ENCODE measurements at places on chromosomes 1 and 21.

- no peak for DNase-seq
These were observed 7.0 kb upstream of the POU3F1 start for GRCh38 chr1:38053416-38054091.

GRCh38 chr1:170692866-170693575, 29.1 kb downstream of the PRRX1 start:
- DNase-seq = no peak

DNA sequence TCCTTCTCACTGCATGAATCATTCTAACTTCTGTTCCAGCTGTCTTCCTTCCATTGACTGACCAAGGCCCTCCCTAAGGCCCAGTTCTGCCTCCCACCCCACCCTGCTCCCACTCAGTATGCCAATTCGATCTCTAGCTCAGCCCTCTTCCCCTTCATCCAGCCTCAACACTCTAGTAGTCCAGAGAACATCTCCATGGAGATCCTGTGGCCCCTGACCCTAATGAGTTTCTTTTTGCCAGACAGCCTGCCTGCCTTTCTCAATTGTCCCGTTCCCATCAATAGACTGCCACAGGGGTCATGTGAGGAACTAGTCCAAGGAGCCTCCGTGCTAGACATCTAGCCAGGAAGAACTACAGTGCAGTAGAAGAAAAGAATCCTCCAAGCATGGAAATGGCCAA, 26.4 kb downstream of the RRAGC start:
- DNase-seq = no peak

- DNase-seq = no peak
These were observed 175.7 kb downstream of the PSMG1 start for GRCh38 chr21:39007532-39007931.

DNA sequence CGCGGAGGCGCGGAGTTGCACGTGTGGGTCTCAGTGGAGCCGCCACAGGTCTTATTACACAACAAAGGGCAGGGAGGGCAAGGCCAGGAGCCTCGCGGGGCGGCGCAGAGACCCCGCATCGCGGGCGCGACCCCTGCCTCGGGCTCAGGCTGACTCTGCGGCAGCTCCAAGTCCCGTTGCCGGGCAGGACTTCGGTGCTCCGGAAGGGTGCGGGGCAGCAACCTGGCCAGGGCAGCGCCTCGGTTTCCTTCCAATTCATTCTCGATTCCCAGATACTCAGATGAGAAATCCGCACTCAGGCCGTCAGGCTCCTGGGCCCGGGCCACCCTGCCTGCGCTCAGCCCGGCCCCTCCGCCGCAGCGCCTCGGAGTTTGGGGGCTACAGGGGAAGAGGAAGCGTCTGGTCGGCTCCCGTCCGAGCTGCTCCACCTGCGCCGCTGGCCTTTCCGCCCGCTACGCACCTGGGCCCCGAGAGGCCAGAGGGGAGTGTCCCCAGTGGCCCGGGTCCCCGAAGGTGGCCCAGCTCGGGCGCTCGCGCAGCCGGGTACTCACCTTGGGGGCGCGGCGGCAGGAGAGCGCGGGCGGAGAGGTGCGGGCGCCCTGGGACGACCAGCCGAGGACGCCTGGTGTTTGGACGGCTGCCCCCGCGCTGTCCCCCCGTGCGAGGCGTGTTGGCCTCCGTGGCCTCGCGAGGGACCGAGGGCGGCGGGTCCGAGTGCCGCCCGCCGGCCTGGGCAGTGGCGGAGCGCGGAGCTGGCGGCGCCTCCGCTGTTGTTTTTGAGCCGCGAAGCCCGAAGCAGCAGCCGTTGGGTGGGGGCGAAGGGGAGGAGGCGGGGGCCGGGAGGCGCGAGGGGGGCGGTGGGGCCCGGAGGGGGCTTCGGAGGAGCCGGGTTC, 1.1 kb upstream of the PRDM16 start:
- no peak for DNase-seq

- no peak for DNase-seq
These were observed 29.9 kb upstream of the POU3F1 start for GRCh38 chr1:38076455-38076854.

GRCh38 chr21:42317826-42318746, 2.9 kb upstream of the TFF3 start:
- no peak for DNase-seq

DNA sequence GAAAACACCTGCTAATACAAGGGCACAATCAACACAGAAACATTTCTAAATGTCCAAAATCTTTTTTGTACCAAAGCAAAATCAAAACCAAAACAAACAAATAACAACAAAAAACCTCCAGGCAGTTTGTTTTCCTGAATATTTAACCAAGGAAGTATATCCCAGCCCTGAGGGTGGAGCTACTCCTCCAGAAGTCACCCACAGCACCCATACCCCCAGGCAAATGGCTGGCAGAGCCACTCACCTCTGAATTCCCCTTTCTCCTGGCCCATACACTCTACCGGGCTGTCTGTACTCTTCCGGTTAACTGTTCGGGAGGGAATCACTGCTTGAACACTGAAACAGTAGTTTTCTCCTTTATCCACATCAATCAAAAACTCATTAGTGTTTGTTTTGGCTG, 9.5 kb downstream of the F3 start:
- DNase-seq = no peak

All from NCI-H748 treated with DMSO at 0.1 percent for 48 hours (cell line).